ENCODE measurements at places on chromosomes 2 and 18.
A peak's percentile ranks its signal among the peaks of the same experiment; 100 is the strongest.

DNA sequence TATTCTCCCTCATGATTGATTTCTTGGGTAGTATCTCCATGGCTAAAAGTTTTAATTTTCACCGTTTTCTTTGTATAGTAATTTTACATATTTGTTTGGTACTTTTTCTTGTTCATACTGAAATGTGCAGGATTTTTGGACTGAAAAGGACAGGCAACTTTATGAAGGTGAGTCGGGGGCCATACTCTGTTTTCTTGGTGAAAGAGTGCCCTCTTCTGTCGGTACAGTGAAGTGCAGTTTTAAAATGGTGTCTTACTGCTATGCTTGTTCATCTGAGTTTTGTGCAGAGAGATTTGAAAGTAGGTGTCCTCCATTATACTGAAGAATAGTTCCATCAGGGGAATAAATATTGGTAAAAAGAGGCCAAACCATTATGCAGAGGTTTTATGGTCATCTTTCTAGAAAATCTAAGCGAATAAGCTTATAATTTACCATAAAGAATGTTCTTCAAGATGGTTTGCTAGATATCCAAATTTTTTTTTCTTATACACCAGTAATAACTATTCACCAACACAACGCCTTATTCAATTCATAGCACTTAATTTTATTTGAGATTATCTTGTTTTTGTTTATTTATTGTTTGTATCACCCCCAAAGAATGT, 8.7 kb upstream of the SERPINB13 start:
- peak; percentile 34 for DNase-seq

GRCh38 chr2:41375901-41376300, 671.9 kb upstream of the PKDCC start:
- no peak for DNase-seq

DNA sequence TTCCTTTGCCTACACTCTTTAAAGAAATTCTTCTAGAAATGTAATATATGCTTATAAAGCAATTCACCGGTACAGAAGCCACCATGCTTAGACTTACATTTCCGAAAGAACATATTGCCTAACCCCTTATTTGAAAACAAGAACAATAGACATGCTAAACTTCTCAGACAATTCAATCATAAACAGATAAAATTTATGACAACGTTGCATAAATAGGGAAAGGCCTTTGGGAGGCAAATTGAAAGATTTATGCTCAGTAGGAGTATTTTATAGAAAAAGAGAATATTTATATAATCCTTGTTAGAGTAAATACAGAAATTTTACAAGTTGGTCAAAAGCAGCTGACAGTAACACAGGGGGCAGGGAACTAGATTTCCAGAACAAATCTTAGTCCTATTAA, 16.2 kb upstream of the MEP1B start:
- DNase-seq = no peak

DNA sequence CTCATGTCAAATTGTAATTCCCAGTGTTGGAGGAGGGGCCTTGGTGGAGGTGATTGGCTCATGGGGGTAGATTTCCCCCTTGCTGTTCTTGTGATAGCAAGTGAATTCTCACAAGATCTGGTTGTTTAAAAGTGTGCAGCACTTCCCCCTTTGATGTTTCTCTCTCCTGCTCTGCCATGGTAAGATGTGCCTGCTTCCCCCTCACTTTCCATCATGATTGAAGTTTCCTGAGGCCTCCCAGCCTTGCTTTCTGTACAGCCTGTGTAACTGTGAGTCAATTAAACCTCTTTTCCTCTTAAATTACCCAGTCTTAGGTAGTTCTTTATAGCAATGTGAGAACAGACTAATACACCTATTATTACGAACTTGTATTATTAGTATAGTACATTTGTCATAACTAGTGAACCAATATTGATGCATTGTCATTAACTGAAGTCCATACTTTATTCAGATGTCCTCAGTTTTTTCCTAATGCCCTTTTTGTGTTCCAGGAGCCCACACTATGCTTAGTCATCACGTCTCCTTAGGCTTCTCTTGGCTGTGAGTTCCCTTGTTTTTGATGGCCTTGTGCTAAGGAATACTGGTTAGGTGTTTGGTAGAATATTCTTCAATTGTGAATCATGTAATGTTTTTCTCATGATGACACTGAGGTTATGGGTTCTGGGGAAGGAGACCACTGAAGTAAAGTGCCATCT, 4.5 kb upstream of the MAP3K2 start:
- no peak for DNase-seq

- DNase-seq = no peak
These were observed 787.9 kb upstream of the FANCL start for GRCh38 chr2:59029058-59029457.

- DNase-seq = no peak
These were observed 365.1 kb upstream of the ETAA1 start for GRCh38 chr2:67032076-67032475.

- DNase-seq = no peak
These were observed 126.9 kb upstream of the NCK2 start for GRCh38 chr2:105617631-105618350.

DNA sequence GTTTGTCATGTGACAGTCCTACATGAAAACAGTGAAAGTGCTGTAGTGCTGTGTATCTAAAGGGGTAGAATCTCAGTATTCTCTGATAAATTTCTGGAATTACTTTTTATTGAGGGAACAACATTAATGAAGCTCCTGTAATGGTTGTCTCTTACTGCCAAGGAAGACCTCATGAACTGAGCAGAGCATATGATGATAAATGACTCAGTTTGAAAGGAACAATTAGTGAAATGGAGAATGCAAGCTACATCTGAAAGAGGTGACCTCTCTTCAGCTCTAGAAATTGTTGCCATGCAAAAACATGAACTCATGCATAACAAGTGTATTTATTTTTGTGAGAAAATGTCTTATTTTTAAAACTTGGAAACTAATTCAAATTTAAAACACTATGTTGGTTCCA, 93.6 kb downstream of the SCN9A start:
- no peak for DNase-seq

DNA sequence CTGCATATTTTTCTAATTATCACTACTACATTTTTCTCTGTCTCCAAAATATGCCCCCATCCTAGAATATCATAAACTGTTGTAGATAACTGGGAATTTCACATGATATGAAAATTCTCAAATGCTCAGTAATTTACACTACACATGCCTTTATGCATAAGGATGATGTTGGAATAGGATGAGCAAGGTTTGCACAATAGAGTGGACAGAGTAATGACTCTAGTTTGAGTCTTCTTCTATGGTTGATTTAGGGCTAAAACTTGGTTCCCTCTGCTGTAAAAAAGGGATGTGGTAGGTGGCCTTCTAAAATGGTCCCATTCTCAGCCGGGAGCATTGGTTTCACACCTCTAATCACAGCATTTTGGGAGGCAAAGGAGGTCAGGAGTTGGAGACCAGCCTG, 129.9 kb downstream of the BCL11A start:
- no peak for DNase-seq

GRCh38 chr2:235591921-235592320, 98.1 kb downstream of the AGAP1 start:
- no peak for DNase-seq

- DNase-seq = no peak
These were observed 15.5 kb downstream of the KLF7 start for GRCh38 chr2:207150284-207150683.

DNA sequence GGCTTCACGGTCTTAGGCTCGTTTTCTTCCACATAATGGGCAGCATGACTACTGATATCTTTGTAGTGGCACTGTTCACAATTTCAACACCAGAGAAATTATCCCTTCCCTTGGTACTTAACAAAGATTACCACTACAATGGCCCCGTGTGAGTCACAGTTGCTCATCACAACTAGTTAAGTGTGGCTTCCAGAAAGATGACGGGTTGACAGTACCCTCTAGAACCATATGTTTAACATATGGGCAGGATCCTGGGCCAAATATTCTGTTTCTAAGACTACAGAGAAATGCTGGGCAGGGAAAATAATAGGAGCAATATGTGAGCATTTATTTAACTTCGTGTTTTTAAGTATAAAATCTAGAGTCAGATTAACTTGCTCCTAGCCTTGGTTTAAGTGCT, 780.1 kb upstream of the LINC00305 start:
- DNase-seq = no peak

GRCh38 chr2:220277445-220277975, 650.1 kb downstream of the SLC4A3 start:
- no peak for DNase-seq

DNA sequence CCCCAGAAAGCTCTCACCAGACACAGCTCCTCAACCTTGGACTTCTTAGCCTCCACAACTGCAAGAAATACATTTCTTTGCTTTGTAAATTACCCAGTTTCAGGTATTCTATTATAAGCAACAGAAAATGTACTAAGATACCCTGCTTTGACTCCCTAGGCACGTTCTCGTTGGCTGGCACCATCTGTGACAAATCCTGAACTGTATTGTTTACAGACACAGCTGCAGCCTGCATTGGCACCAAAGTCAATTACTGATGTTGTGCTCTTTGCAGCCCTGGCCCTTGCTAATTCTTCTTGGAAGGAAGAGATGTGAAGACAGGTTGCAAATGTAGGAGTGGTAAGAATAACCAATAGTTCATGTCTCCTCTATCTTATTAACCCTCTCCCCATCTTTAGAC, 72.7 kb upstream of the FAM136A start:
- no peak for DNase-seq

GRCh38 chr18:79518028-79518682, 122.4 kb downstream of the NFATC1 start:
- DNase-seq = peak; percentile 28

GRCh38 chr2:170548304-170548703, 166.8 kb upstream of the SP5 start:
- DNase-seq = no peak

GRCh38 chr2:40177366-40177765, 274.5 kb downstream of the SLC8A1 start:
- no peak for DNase-seq

DNA sequence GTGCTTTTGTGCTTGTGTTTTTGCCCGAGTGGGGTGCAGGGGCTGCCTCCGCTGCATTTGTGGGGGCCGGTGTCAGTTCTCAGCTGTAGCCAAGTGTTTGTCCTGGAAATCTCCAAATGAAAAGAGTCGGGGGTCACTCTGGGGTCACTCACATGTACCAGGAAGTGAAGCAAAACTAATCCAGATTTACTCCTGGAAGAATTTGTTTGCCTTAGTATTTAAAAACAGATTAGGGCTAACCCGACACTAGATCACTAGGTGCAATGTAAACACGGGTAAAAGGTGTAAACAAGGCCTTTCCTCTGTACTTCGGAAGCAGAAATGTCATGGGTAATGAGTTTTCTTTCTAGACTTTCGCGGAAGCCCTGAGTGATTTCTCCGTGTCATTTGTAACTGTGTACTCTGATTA, 50.3 kb downstream of the GBX2 start:
- no peak for DNase-seq

GRCh38 chr2:29576231-29576630, 345.2 kb downstream of the ALK start:
- DNase-seq = no peak

DNA sequence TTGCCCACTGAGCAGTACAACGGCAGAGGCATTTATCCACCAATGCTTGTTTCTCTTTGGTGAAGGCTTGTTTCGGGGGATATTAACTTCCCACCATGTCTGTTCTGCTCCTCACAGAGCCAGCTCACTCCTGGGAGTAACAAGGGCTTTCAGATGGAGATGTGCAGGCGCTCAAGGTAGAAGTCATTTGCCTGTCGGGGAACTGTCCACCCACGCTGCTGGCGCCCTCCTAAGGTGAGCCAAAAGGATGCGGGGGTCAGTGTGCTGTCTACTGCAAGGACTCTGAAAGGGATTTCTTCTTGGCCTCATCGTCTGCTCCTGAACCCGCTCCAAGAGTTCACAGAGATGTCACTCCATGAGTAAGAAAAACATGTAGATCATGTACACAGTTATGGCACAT, 57.0 kb upstream of the CYRIA start:
- DNase-seq = no peak

- no peak for DNase-seq
These were observed 42.9 kb downstream of the BOLA3 start for GRCh38 chr2:74104839-74105238.

DNA sequence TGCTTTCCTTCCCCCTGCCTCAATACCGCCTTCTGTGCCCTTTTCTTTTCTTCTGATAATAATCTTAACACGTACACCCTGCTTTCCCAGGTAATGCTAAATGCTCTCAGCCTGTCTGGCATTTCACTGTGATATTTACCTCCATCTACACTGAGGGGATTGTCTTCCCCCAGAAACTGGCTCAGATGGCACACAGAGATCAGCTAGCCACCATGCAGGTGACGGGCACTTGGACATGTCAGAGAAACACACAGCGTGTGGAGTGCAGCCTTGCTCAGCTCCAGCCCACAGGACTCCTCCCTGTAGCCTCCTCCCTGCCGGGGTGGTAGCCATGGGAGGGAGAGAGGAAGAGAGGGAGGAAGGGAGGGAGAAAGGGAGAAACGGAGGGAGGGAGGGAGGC, 131.2 kb downstream of the EIPR1 start:
- DNase-seq = no peak

GRCh38 chr18:64258111-64258650, 109.3 kb upstream of the LINC00305 start:
- no peak for DNase-seq

DNA sequence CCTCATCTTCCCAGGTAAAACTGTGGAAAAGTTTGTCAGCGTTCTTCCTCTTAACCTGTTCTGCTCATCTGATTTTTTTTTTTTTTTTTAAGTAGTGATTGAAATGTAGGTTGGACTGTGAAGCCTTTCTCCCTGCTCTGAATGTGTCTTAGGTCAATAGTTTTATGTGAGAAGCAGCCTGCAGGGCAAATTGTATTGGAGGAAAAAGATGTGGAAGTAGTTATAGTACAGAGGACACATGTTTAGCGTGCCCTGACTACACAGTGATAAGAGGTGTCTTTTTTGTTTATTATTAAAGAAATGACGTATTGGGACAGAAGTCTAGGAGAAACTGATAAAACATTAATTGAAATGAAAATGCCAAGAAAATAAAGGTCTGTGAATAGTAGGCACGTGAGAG, 1.5 kb downstream of the MTA3 start:
- no peak for DNase-seq

GRCh38 chr2:107556038-107556627, 270.6 kb upstream of the RGPD4 start:
- no peak for DNase-seq

- no peak for DNase-seq
These were observed 59.2 kb upstream of the POMC start for GRCh38 chr2:25227576-25227975.

DNA sequence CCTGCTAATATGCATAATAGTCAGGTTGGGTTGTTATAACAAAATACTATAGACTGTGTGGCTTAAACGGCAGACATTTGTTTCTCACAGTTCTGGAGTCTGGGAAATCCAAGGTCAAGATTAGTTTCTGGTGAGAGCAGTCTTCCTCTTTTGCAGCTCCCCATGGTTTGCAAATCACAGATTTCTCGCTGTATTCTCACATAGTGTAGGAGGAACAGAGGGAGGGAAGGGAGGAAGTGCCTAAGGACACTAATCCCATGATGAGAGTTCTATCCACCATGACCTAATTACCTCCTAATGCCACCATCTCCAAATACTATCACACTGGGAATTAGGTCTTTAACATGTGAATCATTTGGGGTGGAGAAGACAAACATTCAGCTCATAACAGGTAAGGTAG, 20.1 kb upstream of the PTH2R start:
- DNase-seq = no peak

All from stimulated activated CD8-positive, alpha-beta memory T cell treated with anti-CD3 and anti-CD28 coated beads, Interleukin-4, amount 100 ng/mL, for 48 hours (primary cell).